ENCODE measurements at places on chromosomes 2 and 18.

DNA sequence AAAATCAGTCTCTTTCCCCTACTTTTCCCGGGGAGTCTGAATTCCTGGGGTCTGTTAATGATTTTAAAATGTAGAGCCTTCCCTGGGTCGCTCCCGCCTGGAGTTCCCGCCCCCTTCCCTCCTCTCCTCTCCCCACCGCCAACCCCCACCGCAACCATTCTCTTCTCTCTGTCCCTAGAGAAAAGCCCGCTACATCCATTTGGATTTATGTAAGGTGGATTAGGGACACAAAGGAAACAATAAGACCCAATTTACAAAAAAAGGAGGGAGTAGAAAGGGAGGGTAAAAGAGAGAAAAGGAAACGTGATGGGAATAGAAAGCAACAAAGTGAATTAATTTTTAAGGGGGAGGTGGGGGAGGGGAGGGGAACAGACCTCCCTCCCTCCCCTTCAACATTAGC, 2.2 kb downstream of the EPHA4 start:
- no peak for DNase-seq

GRCh38 chr2:141529659-141530058, 601.2 kb downstream of the LRP1B start:
- DNase-seq = no peak

DNA sequence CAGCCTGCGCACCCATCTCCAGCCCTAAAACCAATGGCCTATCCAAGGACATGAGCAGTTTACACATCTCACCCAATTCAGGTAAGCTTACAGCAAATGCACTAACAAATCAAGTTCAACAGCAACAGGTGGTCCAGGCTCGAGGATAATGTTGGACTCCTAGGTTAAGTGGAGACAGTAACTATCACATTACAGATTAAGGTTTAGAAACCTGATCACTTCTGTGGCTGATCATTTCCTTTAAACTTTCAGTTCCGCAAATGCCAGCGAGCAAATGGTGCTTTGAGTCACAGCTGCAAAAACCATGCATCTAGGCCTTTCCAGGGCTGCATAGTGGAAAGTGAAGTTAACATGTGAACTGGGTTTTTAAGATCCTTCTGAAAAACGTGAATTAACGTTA, 259.4 kb downstream of the GBX2 start:
- no peak for DNase-seq

DNA sequence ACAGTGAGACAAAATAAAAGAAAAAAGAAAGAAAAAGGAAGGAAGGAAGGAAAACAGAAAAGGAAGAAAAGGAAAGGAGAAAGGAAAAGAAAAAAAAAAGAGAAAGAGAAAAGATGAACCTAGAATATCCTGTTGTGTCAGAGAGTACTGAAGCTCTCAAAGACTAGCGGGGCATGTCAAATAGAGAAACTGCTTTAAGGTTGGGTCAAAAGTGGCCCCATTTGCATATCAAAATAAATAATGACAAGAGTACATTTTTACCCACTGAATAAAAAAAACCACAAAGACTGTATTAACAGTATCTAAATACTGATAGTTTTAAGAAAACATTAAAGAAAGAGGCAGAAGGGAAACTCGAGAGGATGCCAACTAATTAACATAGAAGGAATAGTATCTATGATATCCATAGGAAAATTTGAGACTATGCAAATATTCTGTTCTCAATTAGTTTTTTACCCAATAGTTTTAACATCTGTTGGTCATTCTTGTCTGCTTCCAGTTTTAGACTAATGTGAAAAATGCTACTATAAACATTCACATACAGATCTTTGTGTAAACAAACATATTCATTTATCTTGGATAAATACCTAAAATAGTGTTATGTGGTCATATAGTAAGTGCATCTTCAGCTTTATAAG, 53.2 kb downstream of the SFXN5 start:
- no peak for DNase-seq

Measured in cardiac muscle cell (in vitro differentiated cells and primary cell).